ENCODE measurements at places on chromosomes 7 and 10.
A peak's percentile ranks its signal among the peaks of the same experiment; 100 is the strongest.

DNA sequence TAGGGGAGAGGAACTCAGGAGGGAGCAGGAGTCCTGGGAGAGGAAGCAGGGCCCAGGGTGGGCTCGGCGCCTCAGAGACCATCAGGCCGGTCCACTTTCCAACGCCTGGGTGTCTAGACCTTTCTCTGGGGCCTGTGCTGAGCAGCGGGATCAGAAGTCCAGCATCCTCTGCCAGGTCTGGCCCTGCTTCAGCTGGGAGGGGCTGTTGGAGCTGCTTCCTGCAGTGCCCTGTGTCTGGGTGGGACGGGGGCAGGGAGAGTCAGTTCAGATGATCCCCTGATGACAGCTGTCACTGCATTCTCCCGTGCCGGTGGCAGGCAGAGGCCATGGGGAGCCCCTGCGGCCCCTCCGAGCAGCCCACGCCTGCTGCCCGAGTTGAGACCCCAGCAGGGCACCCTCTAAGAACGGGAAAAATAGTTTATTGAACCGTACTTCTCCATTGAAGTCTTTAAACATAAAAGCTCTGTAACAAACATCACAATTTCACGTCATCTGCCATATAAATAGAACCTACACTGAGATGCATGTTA is 23.3 kb downstream of the AP5Z1 start:
- no peak for DNase-seq

DNA sequence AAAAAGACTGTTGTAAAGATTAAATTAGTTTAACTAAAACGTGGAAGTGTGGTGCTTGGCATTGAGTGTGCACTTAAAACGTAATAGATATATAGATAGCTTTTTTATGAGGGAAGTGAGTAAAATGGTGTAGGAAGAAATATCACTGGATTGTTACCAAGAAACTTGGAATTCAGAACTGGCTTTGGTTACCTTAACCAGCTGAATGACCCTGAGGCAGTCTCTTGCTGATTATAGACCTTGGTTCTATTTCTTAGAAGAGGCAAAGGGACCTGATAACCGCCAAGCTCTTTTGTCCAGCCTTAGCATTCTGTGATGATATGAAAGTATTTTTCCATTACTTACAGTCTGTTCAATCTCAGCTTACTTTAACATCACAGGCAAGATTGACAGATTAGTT is 3.8 kb downstream of the REEP3 start:
- DNase-seq = no peak

- no peak for DNase-seq
These were observed 1013.2 kb upstream of the PHF14 start for GRCh38 chr7:9960460-9960859.

GRCh38 chr10:6035101-6035834 is 26.9 kb downstream of the IL2RA start:
- no peak for DNase-seq

DNA sequence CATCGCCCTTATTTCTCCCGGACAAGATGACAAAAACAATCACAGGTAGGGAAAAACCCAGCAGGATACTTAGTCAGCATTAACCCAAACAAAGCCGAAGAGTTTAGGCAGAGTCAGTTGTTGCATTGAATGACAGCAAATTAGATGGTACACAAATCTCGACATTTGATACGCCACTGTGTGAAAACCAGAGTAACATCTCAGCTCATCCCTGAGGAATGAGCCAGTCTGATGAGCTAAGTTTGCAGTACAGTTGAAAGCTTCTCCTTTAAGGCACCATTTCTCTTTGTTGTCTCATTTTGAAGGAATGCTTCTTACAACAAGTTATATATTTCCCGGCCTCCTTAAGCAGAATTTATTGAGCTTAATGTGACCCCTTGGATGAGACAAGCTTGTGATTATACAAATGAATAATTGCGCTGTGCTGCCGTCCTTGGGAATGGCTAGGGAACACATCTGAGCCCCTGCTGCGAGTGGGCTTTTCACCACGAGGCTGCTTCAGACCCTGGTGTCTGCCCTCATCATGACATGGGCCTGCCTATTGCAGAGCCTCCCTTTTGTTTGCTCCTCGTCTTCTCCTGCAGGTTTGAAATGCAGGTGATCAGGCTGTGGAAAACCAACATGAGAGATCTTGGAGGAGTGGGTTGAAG is 137.3 kb downstream of the CELF2 start:
- peak; percentile 22 for DNase-seq

DNA sequence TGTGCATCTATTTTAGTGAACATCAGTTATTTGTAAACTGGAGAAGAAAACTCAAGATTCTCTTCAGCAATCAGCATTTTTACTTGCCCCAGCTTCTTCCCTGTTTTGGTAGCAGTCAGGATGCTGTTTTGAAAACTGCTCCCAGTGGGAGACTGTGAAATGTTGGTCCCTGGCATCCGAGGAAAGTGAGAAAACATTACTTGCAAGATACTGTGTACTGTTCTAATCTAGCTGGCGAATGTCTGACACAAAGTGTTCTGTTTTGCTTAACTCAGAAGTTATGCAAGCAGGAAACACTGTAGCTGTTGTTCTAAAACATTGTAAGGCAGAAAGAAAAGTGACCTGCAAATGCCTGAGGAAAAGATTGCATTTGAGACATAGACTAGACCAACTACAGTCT is 171.8 kb upstream of the POM121L12 start:
- DNase-seq = no peak

- no peak for DNase-seq
These were observed 234.3 kb upstream of the IGFBP3 start for GRCh38 chr7:46155367-46155766.

DNA sequence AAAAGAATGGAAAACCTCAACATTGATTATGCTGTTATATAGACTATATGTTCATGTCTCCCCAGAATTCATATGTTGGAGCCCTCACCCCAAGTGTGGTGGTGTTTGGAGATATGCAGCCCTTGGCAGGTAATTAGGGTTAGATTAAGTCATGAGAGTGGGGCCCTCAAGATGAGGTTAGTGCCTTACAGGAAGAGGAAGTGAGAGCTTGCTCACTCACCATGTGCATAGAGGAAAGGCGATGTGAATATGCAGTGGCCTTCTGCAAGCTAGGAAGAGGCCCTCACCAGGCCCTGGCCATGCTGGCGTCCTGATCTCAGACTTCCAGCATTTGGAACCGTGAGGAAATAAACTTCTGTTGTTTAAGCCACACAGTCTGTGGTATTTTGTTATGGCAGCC is 14.8 kb downstream of the ZNF33A start:
- DNase-seq = no peak

- DNase-seq = peak; percentile 74
These were observed 362.9 kb downstream of the MAGI2 start for GRCh38 chr7:79090543-79090942.

GRCh38 chr7:24545215-24545614 is 28.0 kb upstream of the PALS2 start:
- no peak for DNase-seq

GRCh38 chr7:69598081-69598486 is at the start of gene AUTS2:
TSS of gene AUTS2 (plus strand) at chr7:69598475. CDS start at chr7:69599654, 1,179 bp downstream.
- peak; percentile 48 for DNase-seq

GRCh38 chr7:19327018-19327417 is 181.8 kb upstream of the FERD3L start:
- DNase-seq = peak; percentile 5

DNA sequence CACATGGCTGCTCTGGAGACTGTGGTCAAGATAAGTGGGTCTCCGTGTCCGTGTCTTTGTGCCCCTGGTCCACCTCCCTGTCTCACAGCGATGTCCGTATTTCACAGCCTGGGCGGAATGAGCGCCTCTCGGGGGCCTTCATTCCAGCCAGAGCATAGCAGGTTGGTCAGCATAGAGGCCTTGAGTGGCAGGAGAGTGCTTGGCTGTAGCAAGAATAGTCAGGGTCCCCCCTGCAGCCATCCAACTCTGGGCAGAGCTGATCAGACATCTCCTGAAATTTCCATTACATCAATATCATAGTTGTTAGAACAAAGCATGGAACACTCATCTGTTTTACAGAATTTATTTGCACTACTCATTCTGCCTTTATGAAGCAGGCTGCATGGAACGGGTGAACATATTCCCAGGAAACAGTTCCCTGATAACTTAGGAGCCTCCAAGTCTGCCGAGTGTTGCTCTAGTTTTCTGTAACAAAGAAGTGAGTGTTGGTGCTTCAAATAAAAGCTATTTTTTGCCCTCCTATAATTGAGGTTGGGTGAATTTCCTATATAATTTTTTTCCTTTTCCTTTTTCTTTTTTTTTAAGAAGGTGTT is 255.3 kb downstream of the INHBA start:
- no peak for DNase-seq

- DNase-seq = no peak
These were observed 38.5 kb downstream of the CAMK2B start for GRCh38 chr7:44286618-44287487.

DNA sequence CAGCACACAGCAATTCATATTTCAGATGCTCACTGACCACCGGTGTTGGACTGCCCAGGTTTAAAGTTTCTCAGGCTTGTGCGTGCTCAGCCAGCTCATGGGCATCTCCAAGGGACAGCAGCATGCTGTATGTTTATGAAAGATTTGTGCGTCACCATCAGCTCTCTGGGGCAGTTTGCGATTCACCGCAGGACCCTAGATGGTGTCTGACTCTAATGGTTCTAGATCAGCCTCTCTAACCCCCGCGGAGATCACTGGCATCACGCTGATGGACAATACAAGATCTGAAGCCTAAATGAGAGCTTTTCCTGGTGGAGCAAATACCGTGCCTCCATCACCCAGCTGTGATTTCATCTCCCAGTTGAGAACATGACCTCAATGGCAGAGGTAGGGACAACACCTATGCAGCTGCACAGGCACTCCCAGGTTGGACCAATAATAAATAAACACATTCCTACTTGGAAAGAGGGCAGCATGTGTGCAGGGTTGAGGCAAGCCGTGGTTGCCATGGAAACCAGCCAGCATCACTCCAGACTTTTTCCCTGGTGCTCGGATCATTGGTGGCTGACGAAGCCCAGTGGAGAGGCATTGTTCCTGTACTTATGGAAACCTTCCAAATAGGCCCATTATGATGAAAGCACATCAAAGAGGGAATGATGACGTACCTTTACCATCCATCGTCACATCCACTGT is 253.6 kb downstream of the KCNMA1 start:
- no peak for DNase-seq

- peak; percentile 7 for DNase-seq
These were observed 61.8 kb upstream of the DRGX start for GRCh38 chr10:49457686-49458085.

GRCh38 chr10:3077509-3077908 is 10.2 kb downstream of the PFKP start:
- DNase-seq = no peak

GRCh38 chr7:49125246-49125645 is 200.9 kb downstream of the CDC14C start:
- no peak for DNase-seq

GRCh38 chr10:71753091-71753959 is 20.0 kb downstream of the VSIR start:
- no peak for DNase-seq

DNA sequence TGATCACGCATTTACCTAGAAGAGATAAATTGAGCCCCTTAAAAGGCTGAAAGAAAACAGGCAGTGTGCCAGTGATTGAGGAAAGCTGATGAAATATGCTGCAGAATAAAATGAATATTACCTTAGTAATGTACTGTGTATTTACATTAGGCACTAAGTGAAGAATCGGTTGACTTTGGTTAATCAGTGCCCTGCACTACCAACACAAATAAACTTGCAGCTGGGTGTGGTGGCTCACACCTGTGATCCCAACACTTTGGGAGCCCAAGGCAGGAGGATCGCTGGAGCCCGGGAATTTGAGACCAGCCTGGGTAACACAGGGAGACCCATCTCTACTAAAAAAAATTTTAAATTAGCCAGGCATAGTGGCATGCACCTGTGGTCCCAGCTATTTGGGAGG is 148.3 kb upstream of the TCF7L2 start:
- no peak for DNase-seq

GRCh38 chr7:80319461-80319860 is 184.8 kb downstream of the GNAI1 start:
- DNase-seq = no peak

- no peak for DNase-seq
These were observed 49.8 kb upstream of the FHIP2A start for GRCh38 chr10:114771749-114772148.

GRCh38 chr7:25521236-25521635 is 292.9 kb upstream of the NPVF start:
- no peak for DNase-seq

DNA sequence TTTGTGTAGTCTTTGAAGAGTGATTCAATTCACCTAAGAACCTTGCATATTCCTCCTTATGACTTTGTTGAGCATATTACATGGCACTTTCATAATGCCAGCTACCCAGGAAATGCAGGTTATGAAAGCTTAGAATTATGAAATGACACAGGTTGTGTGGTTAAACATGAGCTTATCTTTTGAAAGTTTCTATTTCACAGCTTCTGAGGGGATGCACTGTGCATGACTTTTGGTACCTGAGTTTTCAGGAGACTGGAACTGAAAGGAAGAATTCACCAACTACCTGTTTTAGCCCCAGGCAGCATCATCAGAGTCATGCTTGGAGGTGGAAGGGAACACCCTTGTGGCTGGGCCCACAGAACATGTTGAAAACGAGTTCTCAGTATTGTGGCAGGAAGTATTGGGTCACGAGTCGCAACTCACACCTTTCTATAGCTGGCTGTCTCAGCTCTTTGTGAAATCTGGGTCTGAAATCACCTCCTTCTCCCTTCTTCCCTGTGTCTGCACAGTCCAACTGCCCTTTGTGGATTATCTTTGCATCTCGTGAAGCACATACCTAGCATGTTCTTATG is 228.2 kb downstream of the PTEN start:
- no peak for DNase-seq

GRCh38 chr7:119026391-119026790 is 801.9 kb downstream of the ANKRD7 start:
- DNase-seq = no peak

DNA sequence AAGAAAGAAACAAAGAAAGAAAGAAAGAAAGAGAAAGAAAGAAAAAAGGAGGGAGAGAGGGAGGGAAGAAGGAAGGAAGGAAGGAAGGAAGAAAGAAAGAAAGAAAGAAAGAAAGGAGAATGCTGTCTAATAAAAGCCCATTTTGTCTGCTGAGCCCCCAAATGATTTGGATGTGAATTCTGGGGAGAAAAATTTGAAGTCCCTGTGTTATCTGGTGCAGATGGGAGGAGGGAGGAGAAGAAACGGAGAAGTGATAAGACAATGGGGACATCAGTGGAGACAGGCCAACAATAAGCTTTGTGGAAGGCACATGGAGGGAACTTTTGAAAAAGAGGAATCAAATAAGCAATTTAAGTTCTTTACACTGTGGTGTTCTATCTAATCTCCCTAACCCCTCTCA is 24.6 kb upstream of the TMEM273 start:
- DNase-seq = no peak

DNA sequence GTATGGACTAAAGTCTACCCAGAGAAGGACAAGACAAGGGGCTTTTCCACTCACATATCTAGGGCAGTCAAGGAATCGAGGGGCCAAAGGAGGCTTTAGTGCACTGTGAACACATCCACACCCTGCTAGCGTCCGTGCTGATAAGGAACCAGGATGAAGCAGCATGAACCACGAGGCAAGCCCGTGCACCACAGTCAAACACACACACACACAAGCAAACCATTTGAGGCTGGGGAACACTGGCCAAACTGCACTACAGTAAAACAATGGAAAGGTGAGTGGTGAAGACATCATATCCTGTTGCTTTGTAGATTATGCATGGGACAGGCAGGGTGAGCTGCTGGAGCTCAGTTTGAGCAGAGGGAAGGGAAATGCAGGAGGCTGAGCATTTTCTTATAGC is 177.4 kb upstream of the CDCA7L start:
- no peak for DNase-seq
